Activated CD8-positive, alpha-beta memory T cell treated with anti-CD3 and anti-CD28 coated beads, Interleukin-2, amount 50 U/mL, for 4 hours (primary cell): ENCODE measurements at places on chromosomes 13 and 19.

DNA sequence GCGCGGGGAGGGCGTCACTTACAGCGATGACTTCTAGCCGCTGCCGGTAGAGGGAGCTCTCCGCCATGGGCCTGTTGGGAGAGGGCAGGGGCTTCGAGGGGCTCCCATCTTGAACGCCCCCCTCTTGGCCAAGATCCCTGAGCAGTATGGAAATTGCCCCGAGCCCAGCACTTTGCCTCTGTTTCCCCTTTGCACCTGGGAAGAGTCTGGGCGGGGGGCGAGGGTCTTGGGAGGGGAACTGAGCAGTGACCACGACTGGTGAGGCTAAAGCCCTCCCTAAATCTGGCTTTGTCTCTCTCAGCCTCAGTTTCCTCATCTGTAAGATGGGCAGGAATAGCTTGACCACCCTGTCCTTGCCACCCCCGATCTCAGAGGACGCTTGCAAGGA is 2.8 kb downstream of the PALM3 start:
- DNase-seq: peak; percentile 55

DNA sequence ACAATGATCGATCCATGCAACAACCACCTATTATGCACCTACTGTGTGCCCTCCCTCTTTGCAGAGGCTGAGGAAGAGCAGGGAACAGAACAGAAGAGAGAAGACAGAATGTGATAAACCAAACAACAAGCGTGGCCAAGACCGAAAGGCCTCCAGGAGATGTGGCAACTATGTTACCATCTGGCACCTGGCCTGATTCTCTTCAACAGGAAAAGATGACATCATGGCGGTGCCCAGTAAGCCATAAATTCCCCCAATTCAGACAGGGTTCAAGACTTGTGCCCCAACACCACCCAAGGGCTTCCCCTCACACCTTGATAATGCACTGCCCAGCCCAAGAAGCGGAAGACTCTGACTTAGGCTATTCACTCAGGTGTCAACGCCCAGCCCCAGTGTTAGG is 44.3 kb downstream of the SLC7A1 start:
- no peak for DNase-seq

GRCh38 chr19:37593996-37594303 is 642 bp downstream of the ZNF571 start:
- no peak for DNase-seq

- DNase-seq: no peak
Observed at GRCh38 chr13:40968416-40969000, 50.6 kb downstream of the ELF1 start.

DNA sequence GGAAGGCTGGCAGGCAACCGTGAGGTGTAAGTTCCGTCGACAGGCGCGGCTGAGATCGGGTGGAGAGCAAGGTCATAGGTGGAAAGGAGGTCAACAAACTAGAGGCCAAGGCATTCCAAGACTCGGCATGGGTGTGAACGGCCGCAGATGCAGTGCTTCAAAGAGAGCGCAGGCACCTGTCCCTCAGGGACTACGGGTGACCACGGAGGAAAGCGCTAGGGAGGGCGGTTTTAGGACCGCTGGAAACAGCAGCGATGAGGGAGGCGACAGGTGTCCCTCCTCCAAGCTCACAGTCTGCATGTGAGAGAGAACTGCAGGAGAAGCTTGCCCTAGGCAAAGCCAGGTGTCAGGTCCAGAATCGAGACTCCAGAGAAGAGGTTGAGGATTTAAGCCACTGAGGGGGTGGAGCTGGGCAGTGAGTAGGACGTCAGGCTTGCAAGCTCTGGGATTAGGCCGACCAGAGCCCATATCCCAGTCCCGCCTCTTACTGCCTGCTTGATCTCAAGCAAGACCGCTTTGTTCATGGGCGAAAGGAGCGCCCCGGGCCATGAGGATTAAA is 1.6 kb upstream of the MLNR start:
- no peak for DNase-seq

DNA sequence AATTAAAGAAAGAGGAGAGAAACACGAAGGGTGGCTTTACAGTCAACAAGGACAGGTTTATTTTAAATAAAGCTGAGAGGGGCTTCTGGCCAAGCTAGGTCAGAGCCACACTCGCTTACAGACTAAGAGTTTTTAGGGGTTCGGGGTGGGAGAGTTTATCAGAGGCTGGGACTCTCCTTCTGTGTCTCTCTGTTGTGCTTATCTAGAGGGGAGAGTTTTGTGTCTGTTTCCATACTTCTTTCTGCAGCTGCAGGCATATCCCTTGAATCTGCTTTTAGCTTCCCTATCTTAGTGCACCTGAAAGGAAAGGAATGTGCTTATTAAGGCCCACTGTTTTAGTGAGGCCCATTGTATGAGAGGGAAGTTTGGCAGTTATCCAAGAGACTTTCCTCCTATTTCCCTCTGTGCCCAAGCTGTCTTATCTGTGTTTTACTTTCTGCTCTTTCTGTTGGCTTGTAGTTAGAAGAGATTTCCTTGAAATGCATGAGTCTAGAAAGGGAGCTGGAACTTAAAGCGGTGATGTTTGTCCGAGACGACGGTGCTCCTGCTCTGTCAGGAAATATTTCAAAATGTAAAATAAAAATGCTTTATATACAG is 275.3 kb downstream of the KCTD12 start:
- DNase-seq: no peak

GRCh38 chr13:30268673-30269072 is 38.7 kb downstream of the KATNAL1 start:
- no peak for DNase-seq

DNA sequence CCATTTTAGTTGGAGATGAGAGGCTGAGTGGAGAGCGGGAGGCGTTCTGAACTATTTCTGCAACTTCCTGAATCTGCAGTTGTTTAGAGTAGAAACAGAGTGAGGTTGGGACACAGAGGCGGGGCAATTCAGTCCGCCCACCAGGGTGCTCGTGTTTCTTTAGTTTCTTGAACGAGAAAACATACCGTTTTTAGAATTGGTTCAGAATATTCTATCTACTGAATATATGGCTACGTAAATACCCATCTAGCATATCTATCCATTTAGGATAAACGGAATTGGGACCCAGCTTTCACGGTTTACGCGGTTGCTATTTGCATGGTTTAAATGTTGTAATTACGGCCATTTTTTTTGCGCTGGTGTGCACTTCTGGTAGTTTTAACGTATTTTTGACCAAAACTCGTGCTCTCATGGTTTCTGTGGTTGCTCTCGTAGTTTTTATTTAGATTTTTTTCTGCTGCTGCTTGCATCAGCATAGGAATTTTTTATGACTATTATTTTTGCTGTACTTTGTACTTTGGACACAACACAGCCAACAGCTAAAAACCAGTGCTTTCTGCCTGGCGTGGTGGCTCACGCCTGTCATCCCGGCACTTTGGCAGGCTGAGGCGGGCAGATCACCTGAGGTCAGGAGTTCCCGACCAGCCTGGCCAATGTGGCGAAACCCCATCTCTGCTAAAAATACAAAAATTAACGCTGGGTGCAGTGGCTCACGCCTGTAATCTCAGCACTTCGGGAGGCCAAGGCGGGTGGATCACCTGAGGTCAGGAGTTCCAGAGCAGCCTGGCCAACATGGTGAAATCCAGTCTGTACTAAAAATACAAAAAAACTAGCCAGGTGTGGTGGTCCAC is 32.7 kb downstream of the TIMM13 start:
- DNase-seq: no peak

GRCh38 chr13:38981096-38981495 is 9.5 kb downstream of the STOML3 start:
- DNase-seq: no peak

DNA sequence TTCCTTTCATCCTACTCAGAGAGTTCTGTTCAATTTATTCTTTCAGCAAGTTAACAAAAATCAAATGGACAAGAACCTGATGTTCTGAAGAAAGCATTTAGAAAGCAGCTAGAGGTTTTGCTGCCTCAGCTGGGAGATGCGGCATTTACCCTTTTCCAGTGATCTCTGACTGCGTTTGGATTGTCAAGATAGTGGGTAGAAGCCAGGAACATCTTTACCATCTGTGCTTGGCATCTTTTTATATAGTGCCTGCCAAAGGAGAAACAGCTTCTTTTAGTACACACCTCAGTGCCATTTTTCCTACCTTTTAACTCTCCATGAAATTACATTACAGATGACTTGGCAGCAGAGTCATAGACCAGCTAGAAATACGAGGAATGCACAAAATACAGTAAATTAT is 680.8 kb downstream of the SLITRK1 start:
- DNase-seq: no peak

DNA sequence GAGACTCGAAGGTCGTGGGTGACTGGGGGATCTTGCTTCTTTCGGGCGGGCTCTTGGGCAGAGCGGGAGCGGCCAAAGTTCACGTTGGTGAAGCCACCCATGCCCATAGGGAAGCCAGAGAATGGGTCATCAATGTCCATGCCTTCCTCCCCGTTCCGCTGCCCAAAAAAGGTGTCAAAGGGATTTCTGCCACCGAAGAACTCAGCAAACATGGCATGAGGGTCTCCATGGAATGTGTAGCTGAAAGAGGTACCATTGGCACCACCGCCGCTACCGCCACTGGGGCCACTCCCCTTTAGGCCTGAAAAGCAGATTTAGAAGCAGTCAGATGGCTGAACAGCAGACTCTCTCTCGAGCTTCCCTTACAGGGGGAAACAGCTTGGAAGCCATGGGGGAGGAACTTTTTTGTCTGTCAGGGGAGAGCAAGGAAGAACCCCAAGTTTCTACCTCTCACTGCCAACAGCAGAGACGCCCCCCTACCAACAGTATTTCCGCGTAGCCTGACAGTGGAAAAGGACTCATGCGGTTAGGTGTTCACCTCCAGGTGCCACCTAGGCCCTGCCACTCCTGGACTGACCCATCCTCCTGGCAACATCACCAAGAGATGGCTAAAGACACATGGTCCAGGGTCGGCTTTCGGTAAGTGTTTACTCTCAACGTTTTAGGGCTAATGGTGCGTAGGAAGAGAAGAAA is 1.3 kb downstream of the DNAJB1 start:
- DNase-seq: no peak

DNA sequence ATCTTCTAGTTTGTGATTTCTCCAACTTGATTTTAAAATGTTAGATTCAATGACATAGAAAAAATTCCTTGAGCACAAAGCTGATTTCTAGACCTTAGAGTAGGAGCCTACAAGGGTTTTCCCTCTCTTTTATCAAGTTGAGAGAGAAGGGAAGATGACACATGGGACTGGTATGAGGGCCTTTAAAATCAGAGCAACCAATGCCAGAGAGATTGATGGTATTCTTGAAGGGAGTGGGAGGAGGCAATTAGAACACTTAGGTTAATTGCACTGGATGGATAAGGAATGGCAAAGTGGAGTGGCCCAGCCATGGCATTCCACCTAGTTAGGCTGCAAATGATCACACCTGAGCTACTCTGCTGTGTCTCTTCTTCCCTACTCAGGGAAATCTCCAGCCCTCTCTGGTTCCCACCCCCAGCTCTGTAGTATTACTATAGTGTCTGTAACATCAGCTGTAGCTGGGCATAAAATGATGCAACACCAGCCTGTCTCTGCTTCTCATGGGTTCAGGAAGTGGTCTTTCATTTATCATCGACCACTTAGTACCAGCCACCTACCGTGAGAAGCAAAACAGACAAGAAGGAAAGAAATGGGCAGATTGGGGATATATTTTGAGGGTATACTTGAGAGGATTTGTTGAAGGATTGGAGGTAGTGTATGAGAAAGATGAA is 333.6 kb downstream of the DLEU7 start:
- no peak for DNase-seq

DNA sequence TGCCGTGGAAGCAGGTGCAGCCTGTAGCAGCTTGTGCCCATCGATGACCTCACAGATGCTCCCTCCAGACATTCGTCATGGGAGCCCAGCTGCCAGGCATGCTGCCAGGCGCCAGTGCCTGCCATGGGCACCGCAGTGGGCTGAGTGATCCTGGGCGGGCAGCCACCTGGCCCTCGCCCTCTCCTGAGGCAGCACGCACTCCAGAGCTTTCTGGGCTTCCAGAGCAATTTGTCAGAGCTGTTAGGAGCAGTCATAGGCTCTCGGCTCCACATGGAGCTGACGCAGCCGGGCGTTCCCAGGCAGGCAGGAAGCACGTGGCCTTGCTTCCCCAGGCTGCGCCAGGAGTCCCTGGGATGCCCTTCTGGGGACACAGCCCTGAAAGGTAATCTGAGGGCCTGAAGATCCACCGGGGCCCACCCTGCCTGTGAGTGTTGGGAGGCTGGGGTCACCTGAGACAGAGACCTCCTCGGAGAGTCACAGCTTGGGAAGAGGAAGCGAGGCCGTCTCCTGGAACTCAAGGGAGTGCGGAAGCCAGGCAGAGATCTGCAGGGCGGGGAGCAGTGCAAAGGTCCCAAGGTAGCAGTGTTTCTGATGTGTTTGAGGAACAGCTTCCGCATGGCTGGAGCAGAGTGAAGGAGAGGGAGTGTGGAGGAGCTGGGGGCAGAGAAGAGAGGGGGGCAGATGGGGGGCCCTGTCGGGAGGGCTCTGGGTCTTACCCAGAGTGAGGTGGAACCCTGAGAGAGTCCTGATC is 50.6 kb downstream of the DPF1 start:
- DNase-seq: no peak

DNA sequence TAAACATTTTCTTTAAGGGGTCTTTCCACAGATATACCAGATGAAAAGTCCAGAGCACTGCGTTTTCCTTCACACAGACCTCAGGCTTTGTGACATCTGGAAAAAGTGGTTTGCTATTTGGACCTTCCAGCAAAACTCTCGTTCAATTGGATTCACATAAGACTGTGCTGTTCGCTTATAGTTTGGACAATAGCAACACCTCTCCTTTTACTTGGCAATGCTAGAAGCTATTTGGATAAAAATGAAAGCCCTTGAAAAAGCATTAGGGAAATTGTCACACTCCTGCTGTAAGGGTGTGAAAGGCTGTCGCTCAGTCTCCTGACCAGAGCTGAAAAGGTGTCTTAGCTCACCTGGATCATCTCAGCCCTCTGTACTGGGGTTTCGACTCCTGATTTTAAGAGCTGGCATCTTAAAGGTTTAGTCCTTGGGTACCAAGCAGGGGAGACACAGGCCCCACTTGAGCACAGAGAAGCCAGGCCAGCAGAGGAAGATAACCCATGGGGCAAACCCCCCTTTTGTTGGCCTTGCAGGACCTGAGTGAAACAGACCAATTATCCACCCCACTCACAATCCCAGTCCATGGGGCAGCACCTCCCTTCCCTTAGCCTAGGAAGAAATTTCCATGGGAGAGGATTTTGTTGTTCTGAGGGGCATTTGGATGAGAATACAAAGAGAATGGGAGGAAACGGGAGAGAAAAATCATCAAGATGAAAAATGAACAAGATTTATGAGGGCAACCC is 257.6 kb downstream of the DLEU7 start:
- no peak for DNase-seq

GRCh38 chr19:55156202-55157063 is 1.1 kb downstream of the TNNI3 start:
- no peak for DNase-seq
